ENCODE measurements at places on chromosomes 1 and 21.

DNA sequence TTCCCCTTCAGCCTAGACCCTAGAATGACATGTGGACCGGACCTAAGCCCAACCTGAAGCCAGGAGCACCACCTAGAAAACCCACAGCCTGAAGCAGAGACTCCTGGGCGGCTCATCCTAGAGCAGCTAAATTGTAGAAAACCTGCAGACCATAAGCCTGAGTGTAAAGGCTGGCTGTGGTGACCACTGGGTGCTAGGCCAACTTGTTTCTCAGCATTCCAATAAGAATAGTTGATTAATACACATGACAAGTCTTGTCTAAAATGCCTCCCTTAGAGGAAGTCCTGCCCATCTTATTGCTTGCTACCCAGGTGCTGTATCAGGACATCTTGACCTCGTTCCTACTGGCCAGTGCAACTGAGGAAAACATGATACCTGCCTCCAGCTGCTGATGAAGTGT lies 23.3 kb upstream of the CASQ2 start:
- no peak for DNase-seq

GRCh38 chr1:93288558-93288957 lies 57.1 kb upstream of the DR1 start:
- DNase-seq: no peak

DNA sequence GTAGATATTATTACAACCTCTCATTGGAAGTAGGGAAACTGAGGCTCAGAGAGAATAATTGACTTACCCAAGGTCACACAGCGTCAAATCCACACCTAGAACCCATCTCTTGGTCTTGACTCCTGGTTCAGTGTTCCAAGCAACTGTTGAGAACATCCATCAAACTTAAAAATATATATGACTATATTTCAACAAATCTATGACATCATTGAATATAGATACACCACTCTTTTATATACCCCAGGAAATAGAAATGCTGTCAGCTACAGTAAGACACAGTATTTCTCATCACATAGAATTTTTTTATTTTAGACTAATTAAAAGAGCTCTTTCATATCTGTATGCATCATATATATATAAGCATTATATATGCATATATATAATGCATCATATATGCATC lies 56.9 kb downstream of the RUNX3 start:
- DNase-seq: no peak

DNA sequence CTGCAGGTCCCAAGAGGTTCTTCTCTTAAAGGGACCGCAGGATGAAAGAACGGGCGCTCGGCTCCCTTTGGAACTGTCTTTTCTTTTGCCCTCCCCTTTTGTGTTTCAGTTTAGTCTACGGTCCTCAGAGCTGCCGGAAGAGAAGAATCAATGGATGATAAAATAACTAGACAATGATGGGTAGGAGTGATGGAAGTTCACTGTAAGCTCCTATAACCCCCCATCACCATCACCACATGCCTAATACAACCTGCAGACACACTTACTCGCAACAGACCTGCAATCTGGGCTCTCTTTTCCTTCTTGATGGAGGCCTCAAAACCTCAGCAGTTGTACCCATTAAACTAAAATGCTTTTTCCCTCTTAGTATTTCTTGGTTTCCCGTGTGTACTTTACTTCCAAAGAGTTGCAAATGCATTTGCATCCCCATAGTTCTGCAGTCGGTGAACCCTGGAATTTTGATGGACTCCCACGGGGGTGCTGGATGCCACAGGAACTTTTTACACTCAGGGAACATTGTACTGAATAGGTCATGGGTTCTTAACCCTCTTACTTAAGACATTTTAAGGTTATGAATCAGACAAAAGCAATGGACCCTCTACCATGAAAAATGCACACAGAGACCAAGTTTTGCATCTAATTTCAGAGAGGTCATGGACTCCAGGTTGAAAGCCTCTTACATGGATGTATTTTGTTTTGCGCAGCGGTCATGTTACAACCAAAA lies 633 bp upstream of the RFX5 start:
- no peak for DNase-seq

GRCh38 chr21:43907751-43908150 lies 42.7 kb downstream of the AGPAT3 start:
- no peak for DNase-seq

DNA sequence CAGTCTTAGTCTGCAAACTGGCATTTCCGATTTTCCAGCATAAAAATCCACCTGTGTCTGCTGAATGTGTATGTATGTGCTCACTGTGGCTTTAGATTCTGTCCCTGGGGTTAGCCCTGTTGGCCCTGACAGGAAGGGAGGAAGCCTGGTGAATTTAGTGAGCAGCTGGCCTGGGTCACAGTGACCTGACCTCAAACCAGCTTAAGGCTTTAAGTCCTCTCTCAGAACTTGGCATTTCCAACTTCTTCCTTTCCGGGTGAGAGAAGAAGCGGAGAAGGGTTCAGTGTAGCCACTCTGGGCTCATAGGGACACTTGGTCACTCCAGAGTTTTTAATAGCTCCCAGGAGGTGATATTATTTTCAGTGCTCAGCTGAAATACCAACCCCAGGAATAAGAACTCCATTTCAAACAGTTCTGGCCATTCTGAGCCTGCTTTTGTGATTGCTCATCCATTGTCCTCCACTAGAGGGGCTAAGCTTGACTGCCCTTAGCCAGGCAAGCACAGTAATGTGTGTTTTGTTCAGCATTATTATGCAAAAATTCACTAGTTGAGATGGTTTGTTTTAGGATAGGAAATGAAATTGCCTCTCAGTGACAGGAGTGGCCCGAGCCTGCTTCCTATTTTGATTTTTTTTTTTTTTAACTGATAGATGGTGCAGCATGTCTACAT lies 2.5 kb upstream of the OLFML3 start:
- DNase-seq: no peak

DNA sequence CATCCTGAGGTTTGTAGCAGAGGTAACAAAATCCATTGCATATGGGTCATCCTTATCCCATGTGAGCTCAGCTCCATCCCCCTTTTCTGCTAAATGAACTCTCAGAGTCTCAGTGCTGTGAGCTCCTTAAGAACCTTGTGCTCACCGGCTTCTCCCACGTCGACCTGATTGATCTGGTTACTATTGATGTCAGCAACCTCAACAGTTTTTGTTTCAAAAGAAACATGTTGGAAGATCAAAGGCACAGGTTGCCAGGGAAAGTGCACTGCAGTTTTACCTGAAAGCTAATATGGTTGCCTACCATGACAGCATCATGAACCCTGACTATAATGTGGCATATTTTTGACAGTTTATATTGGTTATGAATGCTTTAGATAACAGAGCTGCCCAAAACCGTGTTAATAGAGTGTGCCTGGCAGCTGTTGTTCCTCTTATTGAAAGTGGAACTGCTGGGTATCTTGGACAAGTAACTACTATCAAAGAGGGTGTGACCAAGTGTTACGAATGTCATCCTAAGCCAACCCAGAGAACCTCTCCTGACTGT lies 131.4 kb downstream of the HS2ST1 start:
- no peak for DNase-seq
